ENCODE measurements at places on chromosomes 2 and 18.

DNA sequence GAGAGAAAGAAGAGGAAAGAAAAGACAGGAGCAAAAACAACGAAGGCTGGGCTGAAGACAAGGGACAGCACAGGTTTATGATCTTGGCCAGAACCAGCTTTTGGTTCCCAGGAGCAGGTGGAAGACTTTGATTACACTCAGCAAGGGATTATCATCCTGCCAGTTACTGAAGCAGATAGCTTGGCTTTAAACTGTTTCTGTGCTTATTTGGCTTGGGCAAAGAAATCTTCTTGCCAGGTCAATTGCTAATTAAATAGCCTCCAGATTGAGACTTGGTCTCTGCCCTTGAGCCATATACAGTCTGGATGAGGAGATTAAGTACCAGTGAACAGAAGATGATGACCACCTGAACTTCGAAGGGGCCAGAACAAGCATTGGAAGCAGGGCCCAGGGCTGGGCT lies 22.3 kb upstream of the GRP start:
- no peak for DNase-seq

DNA sequence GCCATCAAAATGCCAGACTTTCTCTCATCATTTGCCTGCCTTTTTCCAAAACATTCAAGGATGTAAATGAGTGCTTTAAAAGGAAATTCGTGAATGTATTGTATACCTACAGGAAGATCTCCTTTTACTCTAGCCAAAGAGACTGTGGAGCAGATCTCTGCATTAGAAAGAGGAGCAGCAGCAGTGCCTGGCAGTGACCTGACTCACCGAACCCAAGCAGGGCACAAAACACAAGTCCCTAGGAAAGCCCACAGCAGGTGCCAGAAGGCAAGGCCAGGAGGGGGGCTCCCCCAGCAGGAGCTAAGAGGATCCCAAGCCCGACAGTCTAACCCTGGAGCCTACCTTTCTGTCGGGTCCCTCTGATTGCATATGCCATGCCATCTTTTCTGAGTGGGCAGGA lies 47.9 kb downstream of the L3MBTL4 start:
- DNase-seq = no peak

DNA sequence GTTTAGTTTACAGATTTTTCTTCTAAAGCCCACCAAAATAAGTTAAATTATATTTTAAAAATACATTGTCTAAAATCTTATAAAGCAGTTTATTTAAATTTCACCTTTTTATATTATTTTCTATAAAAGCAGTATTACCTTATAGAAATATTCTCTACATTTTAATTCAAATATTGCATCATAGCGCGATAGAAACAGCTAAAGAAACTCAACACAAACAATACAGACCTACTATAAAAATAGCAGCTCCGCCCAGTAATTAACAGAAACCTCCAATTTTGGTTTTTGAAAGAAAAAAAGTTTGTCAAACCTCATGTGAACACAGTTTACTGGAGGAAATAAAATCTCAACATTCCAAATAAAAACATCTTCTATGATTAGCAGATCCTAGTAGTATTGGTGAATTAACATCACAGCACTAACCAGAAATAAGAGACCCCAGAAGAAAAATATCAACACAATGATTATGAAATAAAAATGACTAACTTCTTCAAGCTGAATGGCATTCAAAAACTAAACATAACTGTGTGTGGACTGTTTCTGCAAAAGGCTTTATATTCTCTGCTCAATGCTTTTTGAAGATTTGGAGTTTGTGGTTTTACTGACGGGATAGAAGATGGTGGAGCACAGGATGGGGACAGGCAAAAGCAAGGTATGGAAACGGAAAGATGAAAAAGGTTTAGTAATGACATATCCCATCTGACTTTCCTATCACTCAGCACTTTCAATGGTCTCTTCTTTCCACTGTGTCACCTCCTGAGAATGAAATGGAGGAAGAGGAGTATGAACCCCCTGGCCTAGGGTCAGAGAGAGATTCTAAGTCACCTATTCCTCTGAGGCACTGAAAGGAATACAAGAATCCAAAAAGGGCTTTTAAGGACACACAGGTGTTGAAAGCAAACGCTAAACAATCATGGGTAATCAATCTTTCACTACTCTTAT lies 17.5 kb downstream of the MAP4K3 start:
- DNase-seq = no peak

DNA sequence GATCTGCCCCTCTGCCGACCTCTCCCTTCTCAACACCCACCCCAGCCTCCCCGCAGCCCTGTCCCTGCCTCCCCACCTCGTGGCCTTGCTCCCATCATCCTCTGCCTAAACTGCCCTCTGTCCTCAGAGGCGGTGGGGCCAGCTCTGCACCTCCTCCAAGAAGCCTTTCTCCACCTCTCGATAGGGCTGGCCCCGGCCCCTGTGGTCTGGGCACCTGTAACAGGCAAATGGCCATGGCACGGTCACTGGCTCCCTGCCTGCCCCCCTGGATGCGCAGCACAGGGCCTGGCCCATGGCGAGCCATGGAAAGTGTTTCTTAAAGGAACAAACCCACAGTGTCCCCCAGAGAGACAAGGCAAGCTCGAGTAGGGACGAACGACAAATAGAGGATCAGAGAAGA lies 42.0 kb downstream of the MYO7B start:
- DNase-seq = no peak

DNA sequence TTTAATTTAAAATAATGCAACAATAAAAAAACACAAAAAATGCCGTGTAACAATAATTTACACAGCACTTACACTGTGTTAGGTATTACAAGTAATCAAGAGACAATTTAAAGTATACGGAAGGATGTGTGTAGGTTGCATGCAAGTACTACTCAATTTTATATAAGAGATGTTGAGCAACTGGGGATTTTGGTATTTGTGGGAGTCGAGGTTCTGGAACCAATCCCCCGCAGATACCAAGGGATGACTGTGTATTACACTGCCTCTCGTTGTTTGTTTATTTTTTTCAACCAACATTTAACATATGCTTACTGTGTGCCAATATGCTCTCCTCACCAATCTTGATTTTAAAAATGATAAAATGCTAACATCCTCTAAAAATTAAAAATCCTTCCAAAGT lies 24.8 kb downstream of the MAP3K2 start:
- no peak for DNase-seq

GRCh38 chr2:143144813-143145455 lies 15.7 kb downstream of the ARHGAP15 start:
- DNase-seq = no peak

GRCh38 chr2:189488008-189488310 lies 46.7 kb downstream of the WDR75 start:
- DNase-seq = no peak

DNA sequence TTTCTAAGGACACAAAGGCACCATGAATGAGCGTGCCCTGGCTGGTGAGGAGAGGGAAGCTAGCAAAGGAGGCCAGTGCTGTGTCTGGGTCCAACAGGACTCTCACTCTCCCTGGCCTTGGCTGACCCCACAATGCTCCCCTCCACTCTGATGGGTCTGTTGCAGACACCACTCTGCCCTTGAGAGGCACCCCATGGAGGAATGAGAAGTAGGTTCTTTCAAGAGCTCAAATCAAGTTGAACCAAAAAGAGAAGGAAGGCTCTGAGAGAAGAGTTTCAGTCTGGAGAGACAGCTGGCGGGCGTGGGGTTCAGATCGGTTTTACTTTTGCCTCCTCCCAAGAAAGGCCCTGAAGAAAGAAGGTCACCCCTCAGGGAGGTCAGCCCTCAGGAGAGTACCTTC lies 18.4 kb downstream of the TMEM247 start:
- no peak for DNase-seq

DNA sequence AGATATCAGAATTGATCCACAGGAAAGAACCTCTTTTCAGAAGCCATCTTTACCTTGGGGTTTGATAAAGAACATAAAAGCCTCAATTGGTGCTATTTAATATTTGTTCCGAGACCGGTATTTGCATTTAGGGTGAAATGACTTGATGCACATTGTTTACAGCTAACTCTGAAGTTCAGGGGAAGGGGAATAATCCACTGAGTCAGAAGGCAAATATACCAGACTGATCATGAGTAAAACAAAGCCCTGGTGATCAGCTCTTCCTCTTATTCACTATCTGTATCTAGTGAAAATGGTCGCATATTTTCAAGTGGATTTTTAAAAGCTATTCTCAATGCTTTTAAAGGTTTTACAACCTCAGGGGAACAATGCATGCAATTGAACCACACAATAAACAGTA lies 53.0 kb upstream of the ATP8B1 start:
- no peak for DNase-seq

DNA sequence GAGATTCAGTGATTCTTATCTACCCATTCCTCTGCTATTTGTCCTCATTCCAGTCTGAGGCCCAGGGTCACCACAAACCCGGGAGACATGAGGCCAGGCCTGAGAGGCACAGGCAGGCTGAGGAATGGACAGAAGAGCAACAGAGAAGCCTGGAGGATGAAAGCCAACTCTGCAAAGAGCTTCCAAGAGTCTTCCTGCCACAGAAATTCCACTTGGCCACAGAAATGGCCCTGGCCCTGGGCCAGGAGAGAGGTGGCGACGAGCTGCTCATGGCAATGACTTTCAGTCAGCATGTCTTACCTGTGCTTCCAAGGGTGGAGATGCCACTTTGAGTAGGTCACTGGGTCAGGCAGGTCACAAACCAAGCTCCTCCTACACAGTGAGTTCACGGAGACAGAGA lies 155.3 kb upstream of the PKDCC start:
- no peak for DNase-seq

DNA sequence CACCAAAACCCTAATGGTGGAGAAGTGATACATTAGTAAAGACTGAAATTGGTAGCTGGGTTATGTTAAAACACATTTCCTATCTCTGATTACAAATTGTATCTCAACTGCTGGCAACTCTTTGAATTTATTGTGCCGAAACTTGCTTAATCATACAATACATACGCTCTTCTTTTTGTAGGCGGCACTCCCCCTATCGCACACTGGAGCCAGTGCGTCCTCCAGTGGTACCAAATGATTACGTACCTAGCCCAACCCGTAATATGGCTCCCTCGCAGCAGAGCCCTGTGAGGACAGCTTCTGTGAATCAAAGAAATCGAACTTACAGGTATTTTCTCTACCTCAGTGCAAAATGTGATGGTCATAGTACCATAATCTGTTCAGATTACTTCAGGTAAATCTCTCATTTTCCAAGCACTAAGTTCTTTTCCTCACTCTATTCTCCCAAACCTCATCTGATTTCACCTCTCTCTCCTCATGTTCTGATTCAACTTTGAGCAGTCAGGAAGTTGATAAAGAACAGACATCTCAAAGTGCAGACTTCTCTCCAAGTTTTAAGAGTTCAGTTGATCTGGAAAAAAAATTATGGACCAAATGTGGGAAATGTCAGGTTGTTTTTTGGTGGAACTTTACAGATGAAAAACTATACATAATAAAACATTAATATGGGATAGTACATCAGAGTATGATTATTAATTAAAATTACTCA lies 66.5 kb downstream of the ABI2 start:
- no peak for DNase-seq

DNA sequence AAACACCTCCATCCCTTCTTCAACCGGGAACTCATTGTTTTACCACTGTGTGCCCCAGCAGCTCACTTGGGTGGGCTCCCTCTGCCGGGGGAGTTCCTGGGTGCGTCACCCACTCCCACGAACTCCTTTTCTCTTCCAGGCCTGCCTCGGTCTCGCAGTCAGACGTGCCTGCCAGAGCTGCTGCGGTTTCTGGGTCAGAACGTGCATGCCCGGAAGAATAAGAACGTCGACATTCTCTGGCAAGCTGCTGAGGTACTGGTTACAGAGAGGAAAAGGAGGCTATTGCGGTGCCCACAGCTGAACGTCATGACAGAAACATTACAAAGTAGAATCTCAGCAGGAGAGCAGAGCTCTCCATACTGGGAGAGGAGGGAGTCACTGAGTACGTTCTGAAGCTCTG lies 35.6 kb downstream of the COA5 start:
- DNase-seq = no peak

DNA sequence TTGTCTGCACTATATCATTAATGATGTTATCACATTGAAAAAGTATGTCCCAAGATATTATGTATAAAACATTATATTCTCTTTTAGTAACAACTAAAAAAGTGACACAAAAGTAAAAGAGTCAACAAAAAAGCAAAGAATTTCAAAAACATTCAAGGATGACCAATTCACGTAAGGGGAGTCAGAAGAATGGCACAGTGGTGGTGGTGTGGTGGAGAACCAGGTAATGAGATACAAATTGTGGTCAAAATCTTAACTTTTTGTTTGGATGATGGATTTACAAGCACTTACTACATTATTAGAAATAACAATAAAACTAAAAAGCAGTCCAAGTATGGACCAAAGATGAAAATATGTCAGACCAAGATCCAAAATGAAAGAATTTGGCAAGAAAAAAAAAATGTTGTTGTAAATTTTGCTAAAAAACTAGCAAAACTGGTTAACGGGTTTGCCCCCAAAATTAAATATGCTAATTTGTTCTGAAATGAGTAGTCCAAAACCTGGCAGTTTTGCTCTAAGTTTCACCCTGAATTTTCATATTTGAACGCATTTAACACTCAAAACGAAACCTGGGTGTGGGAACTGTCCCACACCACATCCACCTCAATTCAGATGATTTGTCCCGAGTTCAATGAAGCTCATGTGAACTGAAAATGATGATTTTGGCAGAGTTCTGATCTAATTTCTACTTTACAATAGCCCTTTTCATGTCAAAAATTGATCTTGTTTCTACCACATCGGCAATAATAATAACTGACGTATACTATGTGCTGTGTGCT lies 135.8 kb downstream of the IKZF2 start:
- DNase-seq = no peak

DNA sequence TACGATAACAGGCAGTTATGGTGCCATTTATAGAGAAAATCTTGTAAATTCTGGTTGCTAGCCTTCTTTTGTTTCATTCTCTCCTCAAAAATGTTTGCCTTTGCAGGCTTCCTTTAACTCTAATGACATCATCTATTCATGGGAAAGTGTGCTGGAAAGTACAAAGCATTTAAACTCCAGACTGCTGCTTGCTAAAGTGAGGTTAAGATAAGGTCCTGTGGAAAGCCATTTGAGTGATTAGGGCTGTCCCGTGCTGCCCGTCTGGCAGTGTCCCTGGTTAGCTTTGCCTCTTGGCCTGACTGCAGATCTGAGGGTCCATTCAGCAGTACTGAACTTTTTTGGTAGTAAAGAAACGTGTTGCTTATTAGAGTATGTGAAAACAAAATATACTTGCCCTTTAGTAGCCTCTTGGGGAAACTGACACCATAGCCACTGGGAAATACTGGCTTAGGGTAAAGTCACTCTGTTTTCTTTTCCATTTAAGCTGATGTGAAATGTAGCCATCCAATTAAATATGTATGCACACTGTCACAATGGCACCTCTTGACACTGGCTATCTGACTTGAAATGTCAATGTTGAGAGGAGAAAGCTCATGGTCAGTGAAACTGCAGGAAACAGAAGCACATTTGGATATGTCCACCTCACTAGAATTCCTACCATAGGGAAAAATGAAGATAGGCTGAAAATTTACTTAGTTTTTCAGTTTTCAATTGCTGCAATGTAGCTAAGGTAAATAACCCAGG lies 321.5 kb downstream of the SLC8A1 start:
- no peak for DNase-seq

DNA sequence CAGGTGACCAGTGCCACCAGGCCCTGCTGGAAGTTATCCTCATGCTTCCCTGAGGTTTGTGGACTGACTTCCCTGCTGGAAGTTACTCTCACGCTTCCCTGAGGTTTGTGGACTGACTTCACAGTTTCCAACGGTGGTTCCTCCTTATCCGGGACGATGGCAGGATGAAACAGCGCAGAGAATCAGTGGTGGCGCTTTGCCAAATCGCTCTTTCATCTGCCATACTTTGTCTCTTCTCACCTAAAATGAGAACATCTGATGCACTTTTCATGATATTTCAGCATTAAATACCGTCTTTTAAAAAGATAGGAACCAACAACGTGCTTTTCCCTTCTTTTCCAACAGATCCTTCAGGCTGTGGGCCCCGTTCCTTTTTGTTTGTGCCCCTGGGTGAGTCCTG lies 183.3 kb downstream of the LDLRAD4 start:
- DNase-seq = no peak

GRCh38 chr18:4236940-4237663 lies 218.0 kb downstream of the DLGAP1 start:
- no peak for DNase-seq
